ENCODE measurements at places on chromosomes 16 and 17.

- no peak for DNase-seq
These were observed 58.3 kb upstream of the LGALS9 start for GRCh38 chr17:27572665-27573064.

- no peak for DNase-seq
These were observed 859.1 kb upstream of the GOT2 start for GRCh38 chr16:59593194-59593661.

DNA sequence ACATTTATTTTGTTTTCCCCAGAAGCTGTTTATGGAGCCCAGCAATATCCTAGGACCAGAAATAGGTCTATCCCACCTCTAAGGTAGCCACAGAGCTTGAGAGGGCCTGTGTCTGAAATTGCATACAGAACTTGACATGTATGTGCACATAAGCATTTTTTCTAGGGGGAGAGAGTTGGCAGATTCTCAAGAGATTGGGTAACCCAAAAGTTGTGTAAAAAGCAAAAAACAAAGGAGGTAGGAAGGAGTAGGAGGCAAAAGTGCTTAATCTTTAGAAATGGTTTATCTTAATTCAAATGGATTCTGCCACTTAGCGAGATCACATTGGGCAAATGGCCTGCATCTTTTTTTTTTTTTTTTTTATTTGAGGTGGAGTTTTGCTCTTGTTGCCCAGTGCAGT, 3.5 kb downstream of the PLK1 start:
- no peak for DNase-seq

DNA sequence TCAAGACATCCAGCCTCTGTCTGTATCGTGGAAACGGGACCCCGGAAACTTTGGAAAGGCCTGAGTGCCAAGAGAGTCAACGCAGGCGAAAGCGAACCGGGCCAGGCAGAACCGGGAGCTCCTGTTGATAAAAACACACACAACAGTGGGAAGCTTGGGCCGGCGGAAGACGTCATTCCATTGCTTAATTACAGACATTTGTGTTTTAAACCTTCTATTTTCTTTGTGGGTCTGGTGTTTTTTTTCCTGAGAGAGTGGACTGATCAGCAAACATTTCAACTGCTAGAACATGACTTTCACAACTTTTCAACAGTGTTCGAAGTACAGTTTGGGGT, 878 bp upstream of the RNF157 start:
- DNase-seq = no peak

GRCh38 chr17:10775058-10775457, 28.8 kb downstream of the TMEM238L start:
- DNase-seq = no peak

DNA sequence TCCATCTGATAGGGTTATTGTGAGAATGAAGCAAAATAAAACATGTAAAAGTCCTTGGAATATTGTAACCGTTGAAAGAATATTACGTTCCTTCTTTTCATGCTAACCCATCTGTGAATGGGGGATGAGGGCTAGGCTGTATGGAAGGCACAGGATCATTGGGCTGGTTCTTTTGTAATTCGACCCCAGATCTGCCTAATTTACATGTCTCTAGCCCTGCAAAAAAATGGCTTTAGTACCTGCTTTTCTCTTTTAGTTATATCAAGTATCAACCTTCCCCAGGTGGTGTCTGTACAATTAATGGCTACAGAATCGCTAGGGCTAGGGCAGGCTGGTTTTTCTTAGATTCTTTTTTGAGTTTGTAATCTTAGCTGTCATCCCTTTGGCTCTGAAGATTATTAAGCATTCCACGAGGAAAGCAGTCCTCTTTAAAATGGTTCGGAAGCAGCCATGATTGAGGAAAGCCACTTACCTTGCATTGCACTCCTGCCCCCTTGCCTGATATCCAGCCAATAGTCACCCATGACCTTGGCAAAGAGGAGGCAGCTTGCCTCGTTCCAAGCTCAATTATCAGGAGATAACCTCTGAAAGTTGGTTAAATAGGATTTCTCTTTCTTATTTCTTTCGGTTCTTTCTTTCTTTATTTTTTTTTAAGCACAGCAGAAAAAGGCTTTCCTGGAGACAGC, 153.9 kb upstream of the ZKSCAN2 start:
- no peak for DNase-seq

GRCh38 chr17:76092526-76093413, 10.8 kb downstream of the EXOC7 start:
- no peak for DNase-seq

- DNase-seq = no peak
These were observed 12.8 kb upstream of the NGFR start for GRCh38 chr17:49482144-49482817.

DNA sequence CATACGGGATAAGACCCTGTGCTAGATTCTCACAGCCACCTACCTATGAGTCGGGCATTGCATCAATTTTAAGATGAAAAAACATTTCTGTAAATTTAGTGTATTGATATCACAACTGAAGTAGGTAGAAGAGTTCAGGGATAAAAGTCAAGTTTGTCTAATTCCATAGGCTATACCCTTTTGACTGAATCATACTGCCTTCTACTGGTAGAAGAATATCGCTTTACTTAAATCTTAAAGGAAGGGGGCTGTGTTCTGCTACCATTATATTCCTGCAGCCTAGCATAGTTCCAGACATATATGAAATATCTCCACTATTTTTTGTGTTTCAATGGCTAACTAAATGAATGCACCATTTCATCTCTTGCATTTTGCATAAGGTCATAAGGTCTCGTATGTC, 1128.6 kb downstream of the CDH8 start:
- no peak for DNase-seq

GRCh38 chr16:72894293-72895151, 153.4 kb downstream of the ZFHX3 start:
- DNase-seq = no peak

GRCh38 chr16:71794943-71795342, 13.7 kb downstream of the AP1G1 start:
- DNase-seq = no peak

DNA sequence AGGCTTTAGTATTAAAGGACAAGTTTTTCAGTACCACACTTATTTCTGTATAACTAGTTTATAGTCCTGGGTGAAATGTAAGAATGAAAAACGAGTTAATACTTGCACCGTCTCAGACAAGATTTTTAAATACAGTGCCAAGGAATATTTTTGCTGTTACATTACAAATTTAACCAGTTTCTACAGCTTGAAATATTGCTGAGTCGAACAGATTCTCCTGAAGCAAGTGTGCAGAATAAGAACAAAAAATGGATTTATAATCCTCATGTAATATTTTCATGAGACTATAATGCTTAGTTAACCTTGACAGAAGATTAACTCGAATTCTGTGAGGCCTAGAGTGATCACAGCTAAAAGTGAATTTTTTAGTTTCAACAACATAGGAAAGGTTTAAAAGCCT, 3.1 kb downstream of the NETO2 start:
- no peak for DNase-seq

Measured in stimulated activated CD8-positive, alpha-beta memory T cell treated with anti-CD3 and anti-CD28 coated beads, Interleukin-2, amount 100 ng/mL, for 1 hour (primary cell).